Astrocyte (in vitro differentiated cells and primary cell): ENCODE measurements at places on chromosomes 11 and 22. TPM values are rescaled to one million over a fixed set of nuclear protein-coding genes. Genes with fewer than 3 reads are reported as not detected.

Gene CCDC81
- total RNA-seq, result 4.3 and 4.5 TPM in 2 replicates

Gene CNGA4
- total RNA-seq, result 0.16 and 0.31 TPM in 2 replicates

Gene KIAA1671
- total RNA-seq, result 21.7 and 28.4 TPM in 2 replicates

Gene BIK
- 0.31 and 0.32 TPM in 2 replicates for total RNA-seq

Gene OR10A2
- not detected in 2 replicates for total RNA-seq

Gene SBF2
- 43.7 and 50.0 TPM in 2 replicates for total RNA-seq

Gene NLRP14
- not detected in 2 replicates for total RNA-seq

Gene CALCB
- total RNA-seq, result 0.61 TPM in 1 of 2 replicates, not detected in the other

Gene CALCA
- not detected in 2 replicates for total RNA-seq

Gene CAPN5
- total RNA-seq, result 13.1 and 17.4 TPM in 2 replicates

Gene PGR
- total RNA-seq, result 0.17 and 0.18 TPM in 2 replicates

Gene TRIM29
- total RNA-seq, result 0.55 and 1.1 TPM in 2 replicates

Gene UPK3A
- total RNA-seq, result not detected in 2 replicates

Gene TPP1
- total RNA-seq, result 43.4 and 58.3 TPM in 2 replicates

Gene SLC22A6
- not detected in 2 replicates for total RNA-seq

Gene RAB3IL1
- total RNA-seq, result 0.91 and 1.7 TPM in 2 replicates

Gene YPEL1
- 0.82 and 0.86 TPM in 2 replicates for total RNA-seq

Gene SLC5A1
- not detected in 2 replicates for total RNA-seq

Gene ANO5
- total RNA-seq, result 2.5 and 2.7 TPM in 2 replicates

Gene MFRP
- total RNA-seq, result not detected in 2 replicates

Gene MAPK8IP2
- total RNA-seq, result 4.7 and 5.9 TPM in 2 replicates

Gene SOX10
- 0.10 and 0.34 TPM in 2 replicates for total RNA-seq

Gene MUC2
- not detected in 2 replicates for total RNA-seq

Gene ASPHD2
- total RNA-seq, result 11.7 and 13.0 TPM in 2 replicates

Gene KCNJ1
- total RNA-seq, result 0.14 TPM in 1 of 2 replicates, not detected in the other

Gene UNC93B1
- 37.3 and 39.6 TPM in 2 replicates for total RNA-seq

Gene TEX54
- not detected in 2 replicates for total RNA-seq

Gene KREMEN1
- total RNA-seq, result 3.3 and 5.9 TPM in 2 replicates

Gene CPT1A
- total RNA-seq, result 2.3 and 2.8 TPM in 2 replicates

Gene PKNOX2
- total RNA-seq, result 53.4 and 69.9 TPM in 2 replicates
